ENCODE measurements at places on chromosomes 11 and 22.
A peak's percentile ranks its signal among the peaks of the same experiment; 100 is the strongest.

DNA sequence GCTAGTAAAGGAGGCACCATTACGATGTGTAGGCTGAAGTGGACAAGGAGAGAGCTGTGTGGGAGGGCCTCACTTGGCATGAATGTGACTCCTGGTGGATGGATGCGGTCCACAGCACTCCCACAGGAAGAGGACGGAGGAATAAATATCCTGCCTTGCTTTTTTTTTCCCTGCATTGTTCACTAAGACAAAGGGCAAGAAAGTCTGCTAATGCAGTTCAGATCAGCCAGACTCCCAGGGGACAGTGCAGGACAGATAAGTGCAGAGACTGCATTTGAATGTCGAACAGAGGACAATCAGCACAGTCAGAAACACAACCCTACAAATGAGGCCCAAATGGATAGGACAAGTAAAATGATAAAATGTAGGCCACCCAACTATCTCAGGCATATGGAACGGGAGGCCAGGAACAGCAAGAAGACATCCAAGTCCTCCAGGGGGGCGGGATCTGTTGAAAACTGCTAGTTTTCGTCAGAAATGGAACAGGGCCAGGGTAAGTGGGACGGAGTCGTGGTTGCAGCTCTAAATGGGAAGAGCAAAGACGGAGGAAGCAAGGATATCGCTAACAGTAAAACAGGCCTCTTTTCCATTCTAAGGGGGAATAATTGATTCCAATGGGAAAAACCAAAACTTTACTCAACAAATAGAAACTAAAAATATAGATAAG lies 25.2 kb upstream of the OR8B8 start:
- DNase-seq: no peak

- DNase-seq: no peak
Measured at GRCh38 chr22:27900153-27900552, 18.9 kb downstream of the PITPNB start.

DNA sequence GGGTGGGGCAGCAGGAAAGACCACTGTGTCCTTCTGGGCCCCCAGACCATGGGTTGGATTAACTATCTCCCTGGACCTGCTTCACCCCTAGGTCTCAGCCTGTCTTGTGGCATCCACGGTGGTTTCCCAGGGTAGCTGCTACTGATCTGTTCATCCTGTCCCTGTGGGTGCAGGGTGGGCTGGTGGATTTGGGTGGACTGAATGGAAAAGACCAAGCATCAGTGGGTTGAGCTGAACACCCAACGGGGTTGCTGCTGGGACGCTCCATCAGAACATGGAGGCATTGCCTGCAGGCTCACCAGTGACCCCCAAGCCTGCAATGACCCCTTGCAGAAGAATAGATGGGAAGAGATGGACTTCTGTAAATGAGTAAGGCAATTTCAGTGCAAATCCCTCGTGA lies 812.1 kb downstream of the TBC1D22A start:
- DNase-seq: no peak

DNA sequence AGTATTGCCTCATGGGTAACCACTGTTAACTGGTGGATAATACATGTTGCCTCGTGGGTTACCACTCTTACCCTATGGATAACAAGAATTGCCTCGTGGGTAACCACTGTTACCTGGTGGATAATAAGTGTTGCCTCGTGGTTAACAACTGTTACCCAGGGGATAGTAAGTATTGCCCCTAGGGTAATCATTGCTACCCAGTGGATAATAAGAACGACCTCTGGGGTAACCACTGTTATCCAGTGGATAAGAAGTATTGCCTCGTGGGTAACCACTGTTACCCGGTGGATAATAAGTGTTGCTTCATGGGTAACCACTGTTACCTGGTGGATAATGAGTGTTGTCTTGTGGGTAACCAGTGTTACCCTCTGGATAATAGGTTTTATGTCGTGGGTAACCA lies 28.1 kb upstream of the NXPE4 start:
- DNase-seq: no peak

DNA sequence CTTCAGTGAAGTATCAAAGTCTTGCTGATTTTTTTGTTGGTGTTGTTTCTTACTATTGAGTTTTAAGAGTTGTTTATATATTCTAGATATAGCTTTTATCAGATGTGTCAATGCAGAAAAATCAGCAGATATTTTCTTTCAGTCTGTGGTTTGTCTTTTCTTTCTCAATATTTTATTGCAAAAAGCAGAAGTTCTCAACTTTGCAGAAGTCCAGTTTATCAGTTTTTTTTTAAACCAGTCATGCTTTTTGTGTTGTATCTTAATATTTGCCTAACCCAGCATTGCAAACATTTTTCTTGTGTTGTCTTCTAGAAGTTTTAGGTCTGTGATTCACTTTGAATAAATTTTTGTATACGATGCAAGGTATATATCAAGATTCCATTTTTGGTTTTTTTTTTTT lies 7.0 kb downstream of the ASRGL1 start:
- peak; percentile 69 for DNase-seq

DNA sequence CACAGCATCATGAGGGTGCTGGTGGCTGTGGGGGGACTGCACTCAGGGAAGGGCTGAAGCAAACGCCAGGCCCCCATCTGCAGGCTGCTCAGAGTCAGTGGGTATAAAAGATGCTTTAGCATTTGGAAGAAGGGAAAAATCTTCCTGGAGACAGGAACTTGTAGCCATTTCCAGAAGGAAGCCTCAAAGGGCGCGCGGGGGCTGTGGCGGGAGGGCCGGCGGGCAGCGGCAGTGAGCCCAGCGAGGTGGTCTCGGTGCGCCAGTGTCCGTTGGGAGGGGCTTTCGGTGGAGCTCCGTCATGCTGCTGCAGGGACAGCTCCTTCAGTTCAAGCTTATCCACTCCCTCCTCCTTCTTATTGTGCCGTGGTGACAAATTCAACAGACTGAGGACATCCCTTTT lies 63.0 kb upstream of the PITPNB start:
- DNase-seq: no peak

DNA sequence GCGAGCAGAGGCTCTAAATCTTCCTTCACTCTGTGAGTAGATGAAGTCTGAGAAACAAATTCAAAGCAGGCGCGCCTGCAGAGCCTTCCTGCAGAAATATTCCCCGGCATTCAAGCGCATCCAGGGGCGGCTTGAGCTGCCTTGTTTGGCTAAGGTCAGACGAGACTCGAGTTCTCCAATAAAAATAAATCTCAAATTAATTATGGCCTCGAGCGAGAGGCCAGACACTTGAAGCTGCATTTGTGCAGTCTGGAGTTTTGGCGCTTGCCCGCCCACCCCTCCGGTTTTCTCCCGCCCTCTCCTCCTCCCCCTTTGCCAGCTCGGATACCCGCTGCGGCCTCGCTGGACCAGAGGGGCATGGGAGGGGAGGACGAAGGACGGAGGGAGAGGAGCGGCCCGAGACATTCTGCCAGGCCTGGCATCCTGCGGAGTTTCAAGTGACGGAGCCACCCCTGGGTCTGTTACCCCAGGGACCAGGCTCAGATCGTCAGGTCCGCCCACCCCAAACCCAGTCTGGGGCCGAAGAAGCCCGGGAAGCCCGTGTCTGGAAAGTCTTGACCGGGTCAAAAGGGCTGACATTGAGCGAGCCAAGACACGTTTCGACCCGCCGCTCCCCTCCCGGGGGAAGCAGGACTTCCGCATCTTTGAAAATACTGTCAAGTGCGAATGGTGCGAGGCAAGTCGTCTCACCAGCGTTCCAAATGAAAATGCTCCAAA lies 3.8 kb upstream of the FLI1 start:
- no peak for DNase-seq

DNA sequence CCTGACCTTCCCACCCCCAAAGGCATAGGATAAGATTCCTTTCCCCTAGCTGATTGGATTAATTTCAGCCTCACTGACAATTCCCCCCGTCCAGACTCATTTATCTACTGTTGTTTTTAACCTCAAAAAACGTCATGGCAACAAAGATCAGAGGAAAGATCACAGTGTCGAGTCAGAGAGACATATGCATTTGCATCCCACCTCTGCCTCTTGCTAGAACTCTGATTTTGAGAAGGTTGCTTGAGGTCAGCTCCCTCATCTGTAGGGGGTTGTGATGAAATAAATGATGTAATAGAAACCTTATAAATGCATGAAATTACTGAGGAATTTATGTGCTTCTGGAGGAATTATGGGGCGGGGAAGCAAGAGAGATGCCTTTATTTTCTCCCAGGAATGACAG lies 53.3 kb upstream of the SYN3 start:
- no peak for DNase-seq

DNA sequence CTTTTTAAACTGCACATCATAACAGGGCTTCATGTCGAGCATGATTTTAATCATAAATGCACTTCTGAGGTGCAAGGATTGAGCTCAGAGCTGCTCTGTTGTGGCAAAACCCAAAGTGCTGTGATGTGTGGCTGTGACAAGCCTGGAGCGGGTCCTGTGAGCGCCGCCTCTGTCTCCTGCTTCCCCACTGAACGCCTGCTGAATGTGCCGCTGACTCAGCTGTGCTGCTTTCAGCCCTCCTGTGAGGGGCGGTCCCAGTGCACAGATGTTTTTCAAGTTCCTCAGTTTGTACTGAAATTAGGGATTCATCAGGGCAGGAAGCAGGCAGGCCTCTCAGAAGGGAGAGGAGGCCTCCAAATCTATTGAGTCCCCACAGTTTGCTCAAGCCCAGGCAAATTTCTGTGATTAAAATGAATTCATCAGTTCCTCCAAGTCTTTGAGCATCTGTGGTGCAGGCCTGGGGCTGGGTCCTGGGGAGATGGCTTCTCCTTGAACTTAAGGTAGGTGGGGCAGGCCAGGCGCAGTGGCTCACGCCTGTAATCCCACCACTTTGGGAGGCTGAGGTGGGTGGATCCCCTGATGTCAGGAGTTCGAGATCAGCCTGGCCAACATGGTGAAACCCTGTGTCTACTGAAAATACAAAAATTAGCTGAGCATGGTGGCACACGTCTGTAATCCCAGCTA lies 3.0 kb upstream of the GTSE1 start:
- peak; percentile 77 for DNase-seq

DNA sequence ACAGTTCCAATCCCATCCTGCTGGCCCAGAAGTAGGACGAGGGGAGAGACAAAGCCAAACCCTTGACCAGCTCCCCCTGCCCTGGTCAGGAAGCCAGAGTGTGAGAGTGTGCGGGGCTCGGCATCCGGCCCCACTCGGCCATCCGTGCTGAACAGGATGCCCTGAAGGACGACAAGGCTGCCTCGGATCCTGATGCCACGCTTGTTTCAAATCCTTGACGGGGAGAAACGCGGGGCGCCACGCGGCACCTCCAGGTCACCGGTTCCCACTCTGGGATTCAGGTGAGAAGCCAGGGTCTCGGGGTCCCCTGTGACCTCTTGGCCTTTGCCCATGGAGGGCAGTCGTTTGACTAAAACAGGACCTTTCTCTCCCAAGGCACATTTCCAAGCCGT lies 167.8 kb downstream of the BRD1 start:
- no peak for DNase-seq

GRCh38 chr11:10303558-10304363 lies 1.1 kb upstream of the ADM start:
- DNase-seq: peak; percentile 92

GRCh38 chr11:88909500-88909899 lies 156.3 kb downstream of the GRM5 start:
- DNase-seq: no peak

- DNase-seq: no peak
Measured at GRCh38 chr11:16982256-16982671, 31.9 kb downstream of the PLEKHA7 start.

DNA sequence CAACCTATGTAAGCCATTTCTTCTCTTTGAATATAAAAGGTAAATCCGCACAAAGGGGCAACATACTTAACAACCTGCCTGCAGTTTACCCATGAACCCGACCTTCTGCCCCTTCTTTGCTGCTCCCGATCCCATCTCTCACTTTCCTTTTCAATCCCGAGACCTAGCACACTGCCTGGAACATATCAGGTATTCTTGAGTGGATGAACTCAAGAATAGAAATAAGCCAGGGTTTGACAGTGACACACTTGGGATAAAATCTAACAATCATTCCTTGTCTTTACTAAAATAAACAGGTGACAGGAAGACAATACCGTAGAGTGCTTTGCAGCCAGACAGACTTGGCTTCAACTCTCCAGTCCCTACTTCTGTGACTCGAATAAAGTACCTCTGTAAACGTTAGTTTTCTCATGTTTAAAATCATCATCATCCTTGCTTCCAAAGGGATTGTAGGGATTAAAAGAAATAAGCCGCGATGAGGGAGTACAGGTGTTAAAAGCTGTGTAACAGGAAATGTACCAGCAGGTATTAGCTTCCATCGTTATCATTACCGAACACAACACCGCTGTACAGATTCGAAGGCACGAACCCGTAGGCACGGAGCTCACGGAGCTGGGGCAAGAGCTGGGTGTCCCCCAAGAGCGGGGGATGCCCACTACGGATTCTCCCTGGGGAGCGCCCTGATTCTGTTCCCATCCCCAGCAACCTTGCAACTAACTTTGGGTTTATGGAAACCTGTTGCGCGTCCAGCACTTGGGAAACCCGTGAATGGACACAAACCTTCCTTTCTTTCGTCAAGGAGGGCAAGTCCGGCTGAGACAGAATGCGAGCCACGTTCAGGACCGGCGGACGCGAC lies 720 bp downstream of the UFD1 start:
- DNase-seq: peak; percentile 9

- DNase-seq: peak; percentile 90
Measured at GRCh38 chr11:102318469-102318868, 1.2 kb downstream of the BIRC3 start.

GRCh38 chr11:110955776-110956175 lies 243.5 kb upstream of the ARHGAP20 start:
- peak; percentile 29 for DNase-seq

GRCh38 chr11:94938095-94939055 lies 35.0 kb downstream of the CWC15 start:
- DNase-seq: no peak

GRCh38 chr22:20238536-20238900 lies 29.6 kb downstream of the RTN4R start:
- peak; percentile 18 for DNase-seq

DNA sequence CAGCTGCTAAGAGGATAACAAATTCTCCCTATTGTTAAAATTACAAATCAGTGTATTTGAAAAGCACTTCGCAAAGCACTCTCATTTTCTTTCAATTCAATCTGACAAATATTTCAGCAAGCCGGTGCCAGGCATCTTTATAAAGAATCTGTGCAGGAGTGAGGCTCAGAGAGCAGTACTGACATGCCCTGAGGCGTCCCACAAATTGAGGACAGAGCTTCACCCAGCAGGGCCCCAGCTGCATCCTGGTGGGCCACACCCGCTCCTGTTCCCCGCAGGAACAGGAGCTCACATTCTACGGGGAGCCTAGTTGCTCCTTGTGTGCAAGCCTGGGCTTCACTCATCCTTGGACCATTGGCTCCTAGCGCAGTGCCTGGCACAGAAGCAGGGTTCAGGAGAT lies 60.9 kb upstream of the EIF3D start:
- DNase-seq: no peak
